ENCODE measurements at places on chromosomes 2 and 18. TPM values are rescaled to one million over a fixed set of nuclear protein-coding genes. Genes with fewer than 3 reads are reported as not detected.

DNA sequence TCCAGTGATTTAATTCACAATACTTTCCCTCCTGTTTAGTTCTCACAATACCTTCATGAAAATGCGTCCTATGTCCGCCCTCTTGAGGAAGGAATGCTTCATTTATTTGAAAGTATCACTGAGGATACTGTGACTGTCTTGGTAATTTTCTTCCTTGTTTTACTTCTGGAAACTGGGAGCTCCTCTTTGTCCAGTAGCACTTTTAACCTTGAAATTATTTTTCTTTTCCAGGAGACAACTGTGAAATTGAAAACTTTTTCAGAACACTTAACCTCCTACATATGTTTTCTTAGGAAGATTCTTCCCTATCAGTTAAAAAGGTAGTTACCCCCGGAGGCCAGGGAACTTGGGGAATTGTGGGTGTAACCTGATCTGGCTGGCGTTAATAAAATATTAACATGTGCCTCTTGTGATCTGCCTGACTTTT is 58.9 kb upstream of the STON1 start:
- peak; percentile 66 for DNase-seq

GRCh38 chr2:71756280-71756906 is 303.0 kb downstream of the DYSF start:
- peak; percentile 74 for DNase-seq

The STK11IP gene
- 6.7 TPM for total RNA-seq

DNA sequence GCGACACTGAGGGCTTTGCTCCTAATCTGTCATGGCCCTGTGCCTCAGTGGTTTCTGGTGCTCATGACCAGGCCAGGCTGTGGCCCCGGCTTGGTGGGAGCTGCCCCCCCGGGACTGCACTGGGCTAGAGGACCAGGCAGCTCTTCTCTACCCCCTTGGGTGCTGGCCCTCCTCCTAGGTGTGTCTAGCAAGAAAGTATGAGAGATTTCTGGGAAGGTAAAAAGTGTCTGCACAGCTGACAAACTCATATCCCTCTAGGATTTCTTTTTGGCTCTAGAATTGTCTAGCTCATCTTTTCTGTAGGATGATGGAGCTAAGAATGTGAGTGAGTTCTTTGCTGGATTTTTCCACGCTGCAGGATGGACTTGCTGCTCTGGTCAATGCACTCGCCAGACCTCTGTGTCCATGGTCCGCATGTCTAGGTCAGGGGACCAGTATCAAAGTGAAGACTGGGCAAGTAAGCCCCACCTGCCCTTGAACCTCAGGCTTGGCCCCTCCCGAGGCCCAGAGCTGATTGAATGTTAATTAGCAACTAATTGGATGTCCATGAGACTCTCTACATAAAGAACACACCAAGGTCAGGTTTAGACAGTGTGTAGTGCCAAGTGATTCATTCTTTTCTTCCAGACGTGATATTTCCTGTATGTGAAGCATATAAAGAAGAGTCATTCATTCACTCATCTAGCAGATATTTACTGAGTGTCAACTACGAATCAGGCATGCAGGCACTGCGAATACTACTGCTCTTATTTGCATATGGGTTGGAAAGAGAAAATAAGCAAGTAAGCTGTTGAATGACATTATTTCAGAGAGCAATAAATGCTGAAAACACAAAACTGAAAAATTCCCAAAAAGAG is 15.6 kb upstream of the PSD4 start:
- peak; percentile 74 for DNase-seq

DNA sequence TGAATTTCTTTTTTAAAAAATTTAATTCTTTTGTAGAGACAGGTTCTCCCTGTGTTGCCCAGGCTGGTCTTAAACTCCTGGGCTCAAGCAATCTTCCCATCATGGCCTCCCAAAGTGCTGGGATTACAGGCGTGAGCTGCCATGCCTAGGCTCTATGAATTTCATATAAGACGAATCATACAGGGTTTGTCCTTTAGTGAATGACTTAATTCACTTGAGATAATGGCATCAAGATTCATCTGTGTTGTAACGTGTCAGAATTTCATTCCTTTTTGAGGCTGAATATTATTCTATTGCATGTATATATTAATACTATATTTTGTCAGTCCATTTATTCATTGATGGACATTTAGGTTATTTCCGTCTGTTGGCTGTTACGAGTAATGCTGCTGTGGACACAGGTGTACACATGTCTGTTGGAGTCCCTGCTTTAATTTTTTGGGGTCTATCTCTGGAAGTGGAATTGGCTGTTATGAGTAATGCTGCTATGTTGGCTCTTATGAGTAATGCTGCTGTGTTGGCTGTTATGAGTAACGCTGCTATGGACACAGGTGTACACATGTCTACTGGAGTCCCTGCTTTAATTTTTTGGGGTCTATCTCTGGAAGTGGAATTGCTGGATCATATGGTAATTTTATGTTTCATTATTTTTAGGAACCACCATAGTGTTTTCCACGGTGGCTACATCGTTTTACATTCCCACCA is 210.6 kb downstream of the CAMKMT start:
- DNase-seq = peak; percentile 78

DNA sequence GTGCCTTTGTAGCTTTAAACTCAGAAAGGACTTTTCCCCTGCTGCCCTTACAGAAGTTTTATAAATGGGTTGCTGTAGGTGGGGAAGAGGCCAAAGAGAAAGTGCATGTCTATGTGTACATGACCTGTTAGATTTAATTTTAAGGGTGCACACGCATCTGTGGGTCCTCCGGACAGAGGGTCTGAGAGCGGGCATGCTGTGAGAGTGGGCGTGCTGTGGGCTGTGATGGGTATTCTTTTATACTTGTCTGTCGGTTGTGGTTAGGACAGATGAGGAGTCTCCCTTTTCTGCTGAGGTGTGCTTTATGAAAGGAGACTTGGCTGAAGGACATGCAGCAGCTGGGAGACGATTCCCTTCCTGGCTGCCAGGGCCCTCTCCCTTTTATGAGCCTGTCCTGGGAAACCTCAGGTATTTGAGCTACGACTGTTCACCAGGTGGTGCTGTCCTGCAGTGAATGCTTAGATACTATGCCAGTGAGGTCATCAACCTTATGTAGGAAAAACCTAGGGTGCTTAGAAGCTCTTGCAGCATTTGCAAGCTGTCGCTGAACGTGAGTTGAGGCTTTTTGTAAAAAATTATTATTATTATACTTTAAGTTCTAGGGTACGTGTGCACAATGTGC is 67.5 kb downstream of the TANC1 start:
- peak; percentile 78 for DNase-seq

DNA sequence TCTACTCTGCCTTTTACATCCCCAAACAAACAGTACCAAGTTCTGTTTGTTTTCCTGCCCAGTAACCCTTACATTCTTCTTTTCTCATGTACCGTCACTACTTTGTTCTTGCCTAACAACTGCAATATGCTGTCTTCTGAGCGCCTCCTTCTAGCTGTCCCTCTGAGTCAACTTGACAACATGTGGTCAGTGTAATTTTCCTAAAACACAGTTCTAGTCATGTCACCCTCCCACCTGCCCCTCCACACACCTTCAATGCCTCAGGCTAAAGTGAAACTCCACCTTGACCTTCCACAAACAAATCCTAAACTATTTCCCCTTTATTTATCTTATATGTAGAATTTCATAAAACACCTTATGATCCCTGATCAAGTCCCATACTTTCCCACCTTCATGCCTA is 124.6 kb upstream of the CD302 start:
- no peak for DNase-seq

GRCh38 chr2:69358914-69359313 is 28.1 kb downstream of the GFPT1 start:
- DNase-seq = no peak

DNA sequence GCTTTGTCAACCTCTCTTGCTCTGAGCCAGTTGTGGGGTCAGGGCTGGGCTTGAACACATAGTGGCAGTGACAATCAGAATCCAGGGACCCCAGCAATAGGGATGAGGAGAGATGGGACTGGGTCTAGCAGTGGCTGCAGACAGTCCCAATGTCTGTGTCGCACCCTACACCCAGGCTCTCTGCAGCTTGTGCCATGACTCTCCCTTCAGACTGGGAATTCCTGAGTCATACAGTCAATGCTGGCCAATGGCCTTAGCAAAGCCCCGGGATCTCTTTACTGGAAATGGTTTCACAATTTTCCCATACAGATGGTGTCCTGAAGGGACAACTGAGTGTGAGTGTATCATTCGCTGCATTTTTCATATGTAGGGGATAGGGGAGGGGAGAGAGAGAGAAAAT is 74.2 kb upstream of the CELF4 start:
- no peak for DNase-seq

DNA sequence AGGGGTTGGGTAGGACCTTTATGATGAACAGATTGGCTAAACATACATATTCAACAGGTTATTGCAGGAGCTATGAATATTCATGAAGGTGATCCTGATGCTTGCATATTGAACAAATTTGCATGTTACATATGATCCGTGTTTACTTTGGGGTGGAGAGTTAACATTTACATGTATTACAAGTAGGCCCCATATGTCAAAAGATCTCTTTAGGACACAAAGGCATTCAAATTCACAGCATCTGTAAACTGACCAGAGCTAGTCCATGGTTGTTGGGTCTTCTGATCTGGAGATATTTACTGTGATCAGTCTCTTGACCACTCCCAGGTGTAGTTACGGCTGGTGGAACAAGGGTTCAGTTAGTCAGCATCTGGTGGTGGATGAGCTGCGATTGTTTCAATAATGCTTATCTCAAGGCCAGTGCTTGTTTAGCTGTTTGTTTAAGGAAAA is 80.4 kb downstream of the PMAIP1 start:
- no peak for DNase-seq

DNA sequence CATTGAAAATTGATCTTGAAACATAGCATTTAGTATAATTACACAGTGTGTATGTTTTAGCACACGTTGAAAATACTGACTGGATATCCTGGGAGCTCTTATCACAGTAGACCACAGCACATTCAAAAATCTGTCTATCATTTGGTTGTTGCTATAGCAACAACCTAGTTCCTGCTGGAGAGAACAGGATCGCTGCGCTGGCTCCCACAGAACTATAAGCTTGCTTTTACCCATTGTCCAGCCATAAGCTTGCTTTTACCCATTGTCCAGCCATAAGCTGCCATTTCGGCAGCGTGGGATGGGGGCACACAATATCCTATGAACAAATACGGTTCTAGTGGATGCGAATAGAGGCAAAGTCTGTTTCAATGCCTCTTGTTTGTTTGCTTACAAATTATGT is 70.4 kb upstream of the ST6GAL2 start:
- no peak for DNase-seq

GRCh38 chr2:11498543-11499034 is 32.6 kb upstream of the E2F6 start:
- peak; percentile 67 for DNase-seq

The REG1B gene
- not detected for total RNA-seq

The XDH gene
- not detected for total RNA-seq
